ENCODE measurements at places on chromosomes 1 and 21.

- DNase-seq = no peak
Measured at GRCh38 chr1:34708106-34708505, 46.7 kb upstream of the GJB5 start.

DNA sequence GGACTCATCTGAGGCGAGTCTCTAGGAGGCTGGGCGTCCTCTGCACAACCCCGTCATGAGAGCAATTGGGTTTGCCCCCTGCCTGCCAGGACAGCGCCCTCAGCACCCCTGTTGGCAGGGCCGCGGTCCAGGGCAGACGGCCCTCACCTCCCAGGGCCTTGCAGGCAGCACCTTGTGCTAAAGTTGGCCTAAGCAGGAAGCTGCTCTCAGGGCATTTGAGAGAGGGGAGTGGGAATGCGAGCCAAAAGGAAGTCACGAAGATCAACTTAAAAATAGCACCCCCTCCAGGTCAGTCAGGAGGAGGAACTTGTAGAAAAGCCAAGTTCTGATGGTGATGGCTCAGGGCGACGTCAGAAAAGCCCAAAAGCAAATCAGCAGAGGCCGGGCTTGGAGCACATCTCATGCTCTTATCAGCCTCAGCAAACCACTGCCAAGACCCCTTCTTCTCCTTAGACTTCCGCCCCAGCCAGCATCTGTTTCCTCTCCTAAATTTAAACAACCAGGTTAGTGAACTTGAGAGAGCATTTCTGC, 12.6 kb upstream of the ADORA3 start:
- DNase-seq = peak; percentile 51

- DNase-seq = no peak
Measured at GRCh38 chr21:41750051-41750450, 16.8 kb downstream of the RIPK4 start.

DNA sequence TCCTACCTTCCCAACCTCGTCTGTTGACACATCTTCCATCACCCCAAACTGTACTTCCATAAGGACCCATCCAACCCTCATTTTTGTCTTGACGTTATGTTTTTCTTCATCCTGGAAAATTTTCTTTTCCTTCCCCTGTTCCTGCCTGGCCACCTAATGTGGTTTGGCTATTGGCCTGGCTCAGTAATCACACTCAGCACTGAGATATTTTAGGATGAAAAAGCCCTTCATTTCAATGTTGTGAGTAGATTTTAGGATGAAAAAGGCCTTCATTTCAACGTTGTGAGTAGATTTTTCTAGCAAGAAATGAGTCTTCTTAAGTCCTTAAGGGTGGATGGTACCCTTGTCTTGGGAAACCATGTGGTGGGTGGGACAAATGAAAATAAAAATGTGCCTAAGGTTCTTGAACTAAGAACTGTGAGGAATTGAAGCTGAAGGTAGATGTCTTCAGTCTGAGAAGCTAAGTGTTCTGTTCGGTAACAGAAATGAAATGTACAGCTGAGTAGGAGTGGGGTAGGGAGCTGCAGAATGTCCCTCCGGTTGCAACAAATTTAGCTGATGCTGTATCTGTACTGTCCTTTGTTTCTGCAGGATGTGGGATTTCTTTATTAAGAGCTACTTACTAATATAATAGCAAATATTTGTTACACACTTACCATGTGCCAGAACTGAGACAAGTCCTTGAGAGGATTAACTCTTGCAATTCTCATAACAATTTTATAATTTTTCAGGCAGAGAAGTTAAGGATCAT, 36.1 kb downstream of the DNTTIP2 start:
- peak; percentile 62 for DNase-seq

GRCh38 chr1:235843461-235843961, 23.2 kb downstream of the LYST start:
- DNase-seq = peak; percentile 38

- no peak for DNase-seq
Measured at GRCh38 chr1:178034676-178035075, 59.2 kb upstream of the RASAL2 start.
